IPS-NIHi11 (cell line): ENCODE measurements at places on chromosomes 12 and 14.

GRCh38 chr12:89051065-89051677 lies 301.1 kb downstream of the DUSP6 start:
- peak; percentile 59 for DNase-seq

DNA sequence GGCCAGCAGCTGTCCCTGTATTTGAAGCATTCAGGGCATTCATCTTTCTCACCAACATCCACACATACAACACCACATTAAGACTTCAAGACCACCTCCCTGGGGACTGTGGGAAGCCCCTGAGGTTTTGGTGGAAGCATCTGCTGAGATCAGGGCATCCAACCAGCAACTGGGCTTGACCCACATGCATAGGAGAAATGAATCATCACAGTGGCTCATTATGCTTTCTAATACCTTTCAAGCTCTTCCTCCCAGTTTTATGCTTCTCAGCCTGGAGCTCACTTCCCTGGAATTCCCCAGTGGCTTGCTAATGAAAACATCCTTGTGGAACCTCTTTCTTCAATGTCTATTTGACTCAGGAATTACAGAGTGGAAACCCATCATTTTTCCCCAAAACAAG lies 21.4 kb upstream of the CMKLR1 start:
- no peak for DNase-seq

GRCh38 chr12:100484183-100484886 lies 10.7 kb downstream of the NR1H4 start:
- no peak for DNase-seq

DNA sequence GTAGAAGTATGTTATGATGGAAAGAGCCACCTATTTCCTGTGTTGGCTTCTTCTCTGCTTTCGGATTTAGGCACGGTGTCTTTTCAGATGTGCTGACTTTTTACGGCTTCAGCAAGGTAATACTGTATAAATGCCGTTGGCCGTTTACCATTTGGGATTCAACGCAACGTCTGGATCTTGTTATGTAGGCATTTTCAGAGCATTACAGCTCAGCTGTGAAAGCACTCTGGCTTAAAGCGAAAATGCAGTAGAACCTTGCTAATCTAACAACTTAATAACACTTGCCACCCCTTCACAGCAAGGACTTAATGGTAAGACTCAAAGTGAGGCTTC lies 229.9 kb downstream of the EFCAB11 start:
- no peak for DNase-seq

DNA sequence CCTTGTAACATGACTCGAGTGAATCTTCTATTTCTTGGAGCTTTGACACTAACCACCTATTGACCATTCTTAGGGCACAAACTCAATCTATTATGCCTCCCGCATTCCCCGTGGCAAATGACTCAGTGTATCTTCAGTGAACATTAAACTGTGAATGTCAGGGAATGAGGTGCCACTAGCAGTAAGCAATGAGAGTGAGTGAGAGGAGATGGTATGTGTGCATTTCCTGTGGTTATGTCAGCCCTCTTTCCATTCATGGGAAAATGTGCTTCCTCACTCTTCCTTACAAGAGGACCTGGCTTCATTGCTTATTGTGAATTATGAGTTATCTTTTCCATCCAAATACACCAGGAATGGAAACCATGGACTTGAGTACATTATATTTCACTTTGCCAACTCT lies 229.2 kb downstream of the EMP1 start:
- DNase-seq, result no peak

- DNase-seq, result peak; percentile 63
These were observed 63.8 kb downstream of the FBXO33 start for GRCh38 chr14:39368261-39368959.

DNA sequence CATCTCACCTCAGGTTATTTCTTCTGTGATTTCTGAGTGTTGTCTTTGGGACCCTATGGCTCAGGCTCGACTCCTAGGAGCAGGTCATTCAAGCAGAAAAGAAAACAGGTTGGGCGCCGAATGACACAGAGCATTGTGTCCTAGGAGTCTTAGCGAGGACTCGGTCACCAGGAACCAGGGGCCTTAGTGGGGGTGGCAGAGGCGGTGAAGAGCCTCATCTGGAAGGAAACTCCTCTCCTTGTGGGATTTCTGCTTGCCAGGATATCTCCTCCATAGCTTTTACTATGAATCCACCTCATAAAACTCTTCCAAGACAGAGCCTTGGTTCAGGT lies 630 bp downstream of the PLEKHH1 start:
- no peak for DNase-seq

GRCh38 chr14:104845033-104845666 lies 19.9 kb upstream of the CEP170B start:
- no peak for DNase-seq

GRCh38 chr12:121495746-121496145 lies 85.1 kb downstream of the KDM2B start:
- DNase-seq, result no peak

DNA sequence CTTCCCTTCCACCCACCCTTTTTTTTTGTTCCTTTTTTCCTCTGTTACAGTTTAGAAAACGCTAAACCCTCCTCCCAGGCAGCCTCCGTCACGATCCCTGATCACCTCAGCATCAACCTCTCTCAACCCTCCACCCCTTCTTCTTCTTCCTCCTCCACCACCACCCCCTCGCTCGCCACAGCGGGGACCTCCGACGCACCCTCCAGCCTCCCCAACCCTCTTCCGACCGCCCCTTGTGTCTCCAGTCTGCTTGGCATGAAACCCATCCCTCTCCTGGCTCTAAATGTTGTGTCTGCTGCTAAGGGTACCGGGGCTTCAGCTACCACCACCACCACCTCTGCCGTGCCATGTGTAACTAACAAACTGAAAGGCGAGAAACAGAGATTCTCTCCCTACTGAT lies 22.9 kb downstream of the PCBP2 start:
- DNase-seq, result no peak

DNA sequence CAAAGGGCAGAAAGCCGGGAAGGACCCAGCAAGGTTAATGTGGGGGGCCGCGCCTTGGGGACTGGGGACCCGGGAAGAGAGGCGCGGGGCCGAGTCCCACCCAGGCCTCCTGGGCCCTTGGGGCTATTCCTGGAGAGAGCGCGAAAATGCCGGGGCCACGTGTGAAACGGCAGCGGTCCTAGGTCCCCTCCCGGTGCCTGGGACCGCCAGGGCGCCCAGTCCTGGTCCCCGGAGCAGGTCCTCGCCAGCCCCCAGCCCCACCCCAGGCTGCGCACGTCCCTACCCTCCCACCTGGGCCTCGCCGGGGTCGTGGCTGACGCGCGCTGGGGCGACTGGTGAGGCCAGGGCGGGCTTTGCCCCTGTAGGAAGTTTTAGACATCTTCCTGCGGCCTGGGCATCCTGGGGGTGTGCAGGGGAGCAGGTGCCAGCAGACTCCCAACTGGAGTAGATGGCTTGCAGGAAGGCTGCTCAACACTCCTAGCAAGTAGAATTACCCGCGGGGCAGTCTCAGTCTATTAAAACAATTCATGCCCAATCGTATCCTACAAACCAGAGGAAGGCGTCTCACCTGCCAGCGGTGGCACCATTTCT lies 708 bp downstream of the FAR2 start:
- peak; percentile 48 for DNase-seq

DNA sequence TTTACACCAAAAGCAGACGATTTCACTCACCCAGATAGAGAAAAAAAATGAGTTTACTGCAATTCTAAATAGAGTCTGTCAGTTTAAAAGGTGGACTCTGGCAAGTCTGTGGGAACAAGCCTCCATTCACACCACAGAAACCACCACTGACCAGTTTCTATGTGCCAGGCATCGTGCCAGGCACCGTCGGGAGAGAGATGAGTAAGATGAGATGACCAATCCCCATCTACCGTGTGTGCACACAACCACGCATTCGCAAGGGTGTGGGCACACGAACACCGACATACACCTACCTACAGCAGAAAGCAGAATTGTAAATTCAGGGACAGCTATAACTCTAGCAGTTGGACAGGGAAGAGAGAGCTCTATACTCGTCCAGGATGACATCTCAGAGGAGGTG lies 58.3 kb downstream of the PRIMA1 start:
- no peak for DNase-seq

DNA sequence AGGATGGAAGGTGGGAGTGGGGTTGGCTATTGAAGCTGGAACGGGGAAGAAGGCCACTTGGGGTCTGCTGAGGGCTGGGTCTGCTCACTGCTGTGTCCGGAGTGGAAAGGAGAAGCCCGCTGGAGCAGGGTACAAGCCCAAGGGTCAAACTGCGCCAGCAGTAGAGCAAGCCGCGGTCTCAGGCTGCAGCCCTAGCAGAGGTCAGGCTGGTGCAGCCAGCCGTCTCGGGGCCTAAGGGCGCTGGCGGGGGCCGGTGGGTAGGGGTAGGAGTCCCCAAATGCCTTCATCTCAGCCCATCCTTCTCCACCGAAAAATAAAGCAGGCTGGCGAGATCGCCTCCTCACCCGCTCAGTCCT lies 718 bp upstream of the JDP2 start:
- DNase-seq, result no peak
